ENCODE measurements at places on chromosomes 16 and 17. TPM values are rescaled to one million over a fixed set of nuclear protein-coding genes. Genes with fewer than 3 reads are reported as not detected.

CCL7 gene
- not detected for total RNA-seq

MT1H gene
- 4.8 TPM for total RNA-seq

ACAP1 gene
- total RNA-seq = 590 TPM

ZNF624 gene
- total RNA-seq = 3.5 TPM

STX1B gene
- total RNA-seq = 0.55 TPM

DYNLRB2 gene
- total RNA-seq = 0.36 TPM

HOXB13 gene
- not detected for total RNA-seq

KRTAP4-11 gene
- total RNA-seq = not detected

PPY gene
- total RNA-seq = not detected

TEX14 gene
- 0.23 TPM for total RNA-seq

COIL gene
- 19.2 TPM for total RNA-seq

TPSG1 gene
- total RNA-seq = not detected

MT1F gene
- total RNA-seq = 24.1 TPM

ABCC3 gene
- not detected for total RNA-seq

ST6GALNAC1 gene
- total RNA-seq = 2.0 TPM

GSE1 gene
- 58.8 TPM for total RNA-seq

DOC2B gene
- total RNA-seq = 0.34 TPM

GID4 gene
- 9.7 TPM for total RNA-seq
